Thoracic aorta (tissue), 2 donors: ENCODE measurements at places on chromosomes 4 and X.

DNA sequence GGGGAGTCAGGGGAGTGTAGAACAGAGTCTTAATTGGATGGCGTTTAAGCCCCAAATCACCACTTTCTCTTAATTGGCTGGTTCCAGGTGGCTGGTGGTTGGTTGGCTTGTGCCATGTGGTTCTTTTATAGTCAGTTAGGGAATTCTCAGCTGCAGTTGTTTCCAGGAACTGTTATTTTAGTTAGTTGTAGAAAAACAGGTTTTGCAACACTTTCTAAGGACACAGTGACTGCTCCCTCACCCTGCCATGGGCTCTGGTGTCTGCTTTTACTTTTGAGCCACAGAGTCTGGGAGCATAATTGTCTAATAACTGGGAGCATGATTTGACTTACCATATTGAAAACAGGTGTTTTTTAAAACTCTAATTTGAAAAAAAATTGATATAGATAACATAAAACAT, 75.8 kb upstream of the PCDH18 start:
- no peak for DNase-seq

DNA sequence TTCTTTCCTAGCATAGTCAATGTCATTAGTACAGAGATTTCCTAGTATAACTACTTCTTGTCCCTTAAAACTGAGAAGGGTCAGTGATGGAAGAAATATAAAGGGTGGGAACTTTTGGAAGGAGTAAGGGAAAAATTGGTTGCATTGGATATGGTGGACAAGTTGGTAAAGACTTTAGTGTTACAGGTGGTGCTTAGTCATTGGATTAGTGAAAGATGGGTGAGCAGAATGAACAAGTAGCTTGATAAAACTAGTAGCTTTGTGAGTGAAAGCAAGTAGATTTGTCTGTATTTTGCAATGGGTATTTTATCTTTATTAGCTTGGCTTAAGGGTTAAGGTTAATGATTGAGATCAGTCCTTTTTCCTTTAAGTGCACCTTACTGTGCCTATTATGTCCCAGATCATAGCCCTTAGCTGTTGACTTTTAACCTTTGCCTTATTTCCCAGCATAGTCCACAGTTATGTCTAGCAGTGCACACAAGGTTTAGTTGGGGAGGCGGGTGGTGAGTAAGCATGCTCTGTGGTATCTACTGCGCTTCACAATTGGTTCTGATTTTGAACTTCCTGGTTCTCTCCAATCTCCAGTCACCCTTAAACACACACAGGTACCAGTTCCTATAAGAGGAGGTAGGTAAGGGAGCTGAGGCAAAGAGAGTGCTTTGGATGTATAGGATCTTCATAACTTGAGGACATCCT, 9.5 kb downstream of the WDR44 start:
- DNase-seq = no peak

- no peak for DNase-seq
These were observed 53.9 kb upstream of the SORBS2 start for GRCh38 chr4:185865901-185866328.

GRCh38 chrX:133985164-133985966, at the start of gene GPC3:
TSS of gene GPC3 (minus strand) at chrX:133985594.
- DNase-seq = no peak

- no peak for DNase-seq
These were observed 104.1 kb upstream of the GPRIN3 start for GRCh38 chr4:89411539-89412309.

GRCh38 chr4:35643661-35644060, 600.7 kb downstream of the ARAP2 start:
- no peak for DNase-seq

DNA sequence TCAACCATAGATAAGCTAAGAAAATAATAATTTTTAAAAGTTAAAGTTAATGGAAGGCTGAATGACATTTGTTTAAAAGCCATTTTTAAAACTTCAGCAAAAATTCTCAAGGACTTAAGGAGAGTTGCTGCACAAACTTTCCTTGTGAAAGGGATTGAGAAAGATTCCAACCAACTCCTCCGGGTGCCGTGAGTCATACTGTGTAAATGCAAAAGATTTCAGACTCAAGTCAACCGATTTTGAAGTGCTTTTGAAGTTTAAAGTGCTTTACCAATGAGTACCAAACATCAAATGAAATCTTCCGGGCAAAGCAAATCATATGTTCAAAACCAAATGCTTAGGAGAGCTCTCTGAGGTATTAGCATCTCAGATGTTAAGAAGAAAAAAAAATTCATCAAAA, 31.4 kb downstream of the VCX2 start:
- DNase-seq = no peak
